ENCODE measurements at places on chromosomes 16 and 17.

- no peak for DNase-seq
These were observed at the start of gene KRT33B for GRCh38 chr17:41369713-41370112. KRT33B (minus strand) TSS chr17:41369813; CDS start chr17:41369750, 63 bp downstream.

DNA sequence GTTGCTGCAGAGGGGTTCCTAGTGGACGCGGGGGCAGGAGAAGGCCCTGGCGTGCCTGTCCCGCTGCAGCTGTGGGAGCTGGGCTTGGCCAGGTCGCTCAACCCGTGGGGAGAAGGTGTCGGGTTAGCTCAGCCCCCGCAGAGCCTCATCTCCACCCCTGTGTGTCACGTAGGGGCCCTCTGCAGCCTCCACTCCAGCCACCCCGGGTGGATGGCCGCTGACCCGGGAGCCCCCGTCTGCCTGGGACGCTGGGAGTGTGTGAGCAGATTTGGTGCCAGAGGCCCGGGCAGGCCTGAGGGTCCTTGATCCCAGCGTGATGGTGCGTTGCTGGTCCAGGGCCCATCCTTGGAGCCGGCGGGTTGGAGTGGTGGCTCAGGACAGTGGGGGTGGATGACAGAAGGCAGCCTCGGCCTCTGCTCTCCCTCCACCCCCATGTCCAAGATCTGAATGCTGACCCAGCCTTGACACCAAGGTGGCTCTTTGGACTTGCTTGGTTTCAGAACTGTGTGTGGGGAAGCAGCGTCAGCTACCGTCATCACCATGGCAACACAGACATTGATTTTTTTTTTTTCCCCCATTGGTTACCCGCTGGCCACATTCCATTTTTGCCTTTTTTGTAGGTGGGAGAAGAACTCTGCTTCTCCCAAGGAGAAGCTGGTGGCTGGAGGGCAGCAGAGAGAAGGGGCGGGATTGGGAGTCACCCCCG lies 35.7 kb downstream of the BAIAP2 start:
- DNase-seq: no peak

DNA sequence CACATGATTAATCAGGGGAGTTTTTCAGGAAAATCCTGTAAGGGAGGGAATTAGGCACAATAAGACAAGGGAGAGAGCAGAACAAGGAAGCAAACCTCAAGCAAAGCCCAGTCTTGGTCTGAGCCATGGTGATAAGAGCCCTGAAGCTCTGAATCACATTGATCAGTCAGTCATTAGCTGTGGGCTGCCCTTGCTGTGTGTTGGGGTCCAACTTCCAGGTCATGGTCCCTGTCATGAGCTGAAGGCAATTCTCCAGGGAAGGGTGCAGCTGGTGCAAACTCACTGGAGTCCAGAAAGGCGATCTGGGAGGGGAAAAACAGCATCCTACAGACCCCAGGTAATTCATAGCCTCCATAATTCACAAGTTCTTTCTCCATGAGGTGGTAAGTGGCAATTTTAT lies 89.9 kb downstream of the CYLD start:
- DNase-seq: no peak

DNA sequence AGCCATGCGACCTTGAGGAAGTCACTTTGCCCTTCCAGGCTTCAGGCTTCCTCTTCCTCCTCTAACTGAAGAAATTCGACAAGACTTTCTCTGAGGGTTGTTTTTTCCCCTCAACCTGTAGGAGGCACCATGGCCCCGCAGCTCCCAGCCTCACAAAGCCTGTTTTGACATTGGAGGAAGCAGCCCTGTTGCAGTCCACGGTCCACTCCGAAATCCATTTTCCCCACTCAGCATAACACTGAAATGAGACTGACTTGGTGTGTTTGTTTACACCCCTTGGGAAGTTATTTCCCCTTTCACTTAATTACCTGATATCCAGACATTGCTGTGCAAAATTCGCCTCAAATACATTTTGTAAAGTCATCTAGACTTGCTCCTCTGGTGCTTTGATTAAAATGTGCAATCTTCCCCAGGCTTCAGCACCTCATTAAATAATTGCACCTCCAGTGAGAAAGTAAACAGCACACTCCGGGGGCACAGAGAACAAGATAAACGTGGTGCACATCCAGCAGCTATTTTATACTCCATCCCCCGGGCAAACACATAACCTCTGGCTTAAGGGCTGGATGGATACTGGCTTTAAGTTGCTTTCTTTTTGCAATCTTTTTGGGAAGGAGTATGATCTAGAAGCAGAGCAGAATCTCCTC lies 41.4 kb upstream of the PIRT start:
- DNase-seq: no peak

DNA sequence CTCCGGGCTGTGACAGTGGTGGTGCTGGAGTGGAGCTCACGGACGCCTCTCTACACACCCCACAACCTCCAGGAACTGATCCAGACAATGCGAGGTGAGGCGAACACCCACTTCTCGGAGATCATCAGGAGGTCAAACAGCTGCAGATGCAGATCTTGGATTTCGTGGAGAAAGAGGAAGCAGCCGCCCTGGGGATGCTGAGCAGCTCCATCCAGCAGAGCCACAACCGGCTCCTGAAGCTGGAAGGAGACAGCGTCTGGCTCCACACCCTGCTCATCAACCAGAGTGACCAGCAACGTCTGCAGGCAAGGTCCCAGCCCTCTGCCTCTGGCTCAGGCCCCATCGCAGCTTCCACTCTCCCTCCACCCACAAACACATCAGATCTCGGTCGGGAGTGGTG lies 13.2 kb upstream of the SLC16A5 start:
- no peak for DNase-seq

DNA sequence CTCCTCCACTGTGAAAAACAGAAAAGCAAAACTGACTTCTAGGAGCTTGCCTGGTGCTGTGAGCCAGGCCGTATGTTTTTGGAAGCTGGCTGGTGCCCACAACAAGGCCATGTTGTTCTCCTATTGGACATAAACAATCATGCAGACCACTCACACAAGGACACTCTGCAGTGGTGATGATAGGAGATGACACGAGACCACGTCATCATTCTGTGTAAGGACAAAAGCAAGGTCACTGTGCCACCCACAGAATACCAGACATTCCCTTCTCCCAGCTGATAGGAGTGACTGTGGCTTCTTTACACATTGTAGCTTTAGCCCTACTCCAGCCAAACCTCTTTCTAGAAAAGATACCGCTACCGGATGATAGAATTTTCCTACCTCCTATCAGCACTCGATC lies 47.7 kb upstream of the LCMT1 start:
- DNase-seq: no peak

- DNase-seq: no peak
These were observed 29.9 kb downstream of the KANSL1 start for GRCh38 chr17:46163316-46163715.

DNA sequence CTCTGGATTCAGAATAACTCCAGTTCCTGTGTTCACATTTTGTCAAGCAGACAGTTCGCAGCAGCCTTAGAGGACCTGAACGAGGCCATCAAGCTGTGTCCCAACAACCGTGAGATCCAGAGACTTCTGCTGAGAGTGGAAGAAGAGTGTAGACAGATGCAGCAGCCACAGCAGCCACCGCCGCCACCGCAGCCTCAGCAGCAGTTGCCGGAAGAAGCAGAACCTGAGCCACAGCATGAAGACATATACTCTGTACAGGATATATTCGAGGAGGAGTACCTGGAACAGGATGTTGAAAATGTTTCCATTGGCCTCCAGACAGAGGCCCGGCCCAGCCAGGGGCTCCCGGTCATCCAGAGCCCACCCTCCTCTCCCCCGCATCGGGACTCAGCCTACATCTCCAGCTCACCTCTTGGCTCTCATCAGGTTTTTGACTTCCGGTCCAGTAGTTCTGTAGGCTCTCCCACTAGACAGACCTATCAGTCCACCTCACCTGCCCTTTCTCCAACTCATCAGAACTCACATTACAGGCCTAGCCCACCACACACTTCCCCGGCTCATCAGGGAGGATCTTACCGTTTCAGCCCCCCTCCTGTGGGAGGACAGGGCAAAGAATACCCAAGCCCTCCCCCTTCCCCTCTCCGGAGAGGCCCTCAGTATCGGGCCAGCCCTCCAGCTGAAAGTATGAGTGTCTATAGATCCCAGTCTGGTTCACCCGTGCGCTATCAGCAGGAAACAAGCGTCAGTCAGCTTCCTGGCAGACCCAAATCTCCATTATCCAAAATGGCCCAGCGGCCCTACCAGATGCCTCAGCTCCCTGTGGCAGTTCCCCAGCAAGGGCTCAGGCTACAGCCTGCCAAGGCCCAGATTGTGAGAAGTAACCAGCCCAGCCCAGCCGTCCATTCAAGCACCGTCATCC lies 25.9 kb downstream of the CYB561 start:
- DNase-seq: no peak

DNA sequence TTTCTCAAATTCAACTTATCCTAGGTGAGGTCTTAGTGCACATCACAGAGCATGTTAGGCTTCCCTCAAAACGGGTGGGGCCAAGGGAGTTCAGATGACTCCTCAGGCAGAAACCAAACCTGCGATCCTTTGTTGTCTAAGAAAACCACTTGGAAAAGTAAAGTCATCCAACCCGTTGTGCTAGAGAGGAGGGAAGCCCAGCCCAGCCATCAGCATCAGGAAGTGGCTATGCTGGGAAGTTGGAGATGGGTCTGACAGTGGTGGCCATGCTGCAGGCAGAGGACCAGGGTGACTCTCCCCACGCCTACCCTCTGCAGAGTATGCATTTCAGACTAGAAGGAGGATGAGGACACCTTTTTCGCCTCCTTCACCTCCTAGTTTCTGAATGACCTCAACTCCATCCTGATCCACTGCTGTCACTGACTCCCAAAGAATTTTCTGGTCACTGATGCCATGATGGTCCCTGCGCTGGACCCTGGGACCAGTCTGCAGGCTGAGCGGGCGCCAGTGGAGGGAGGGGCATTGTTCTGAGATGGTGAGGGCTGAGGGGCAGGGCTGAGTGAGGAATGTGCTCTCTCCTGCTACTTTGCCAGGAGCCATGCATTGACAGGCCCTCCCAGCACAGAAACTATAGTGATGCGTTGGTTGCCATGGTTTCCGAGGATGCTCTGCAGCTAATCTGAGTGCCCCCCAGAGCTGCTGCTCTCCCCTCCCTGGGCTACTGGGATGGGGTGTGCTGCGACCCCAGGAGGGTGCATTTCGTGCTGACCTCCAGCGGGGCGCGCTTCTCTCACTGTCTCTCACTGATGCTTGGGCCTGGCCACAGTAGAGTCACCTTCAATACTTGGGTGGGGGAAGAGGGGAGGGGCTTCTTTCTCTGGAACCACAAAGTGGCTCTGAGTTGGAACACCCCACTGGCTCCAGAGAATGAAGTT lies 20.4 kb downstream of the ALOX12B start:
- DNase-seq: no peak

GRCh38 chr17:5661491-5662125 lies 77.3 kb upstream of the NLRP1 start:
- DNase-seq: no peak

DNA sequence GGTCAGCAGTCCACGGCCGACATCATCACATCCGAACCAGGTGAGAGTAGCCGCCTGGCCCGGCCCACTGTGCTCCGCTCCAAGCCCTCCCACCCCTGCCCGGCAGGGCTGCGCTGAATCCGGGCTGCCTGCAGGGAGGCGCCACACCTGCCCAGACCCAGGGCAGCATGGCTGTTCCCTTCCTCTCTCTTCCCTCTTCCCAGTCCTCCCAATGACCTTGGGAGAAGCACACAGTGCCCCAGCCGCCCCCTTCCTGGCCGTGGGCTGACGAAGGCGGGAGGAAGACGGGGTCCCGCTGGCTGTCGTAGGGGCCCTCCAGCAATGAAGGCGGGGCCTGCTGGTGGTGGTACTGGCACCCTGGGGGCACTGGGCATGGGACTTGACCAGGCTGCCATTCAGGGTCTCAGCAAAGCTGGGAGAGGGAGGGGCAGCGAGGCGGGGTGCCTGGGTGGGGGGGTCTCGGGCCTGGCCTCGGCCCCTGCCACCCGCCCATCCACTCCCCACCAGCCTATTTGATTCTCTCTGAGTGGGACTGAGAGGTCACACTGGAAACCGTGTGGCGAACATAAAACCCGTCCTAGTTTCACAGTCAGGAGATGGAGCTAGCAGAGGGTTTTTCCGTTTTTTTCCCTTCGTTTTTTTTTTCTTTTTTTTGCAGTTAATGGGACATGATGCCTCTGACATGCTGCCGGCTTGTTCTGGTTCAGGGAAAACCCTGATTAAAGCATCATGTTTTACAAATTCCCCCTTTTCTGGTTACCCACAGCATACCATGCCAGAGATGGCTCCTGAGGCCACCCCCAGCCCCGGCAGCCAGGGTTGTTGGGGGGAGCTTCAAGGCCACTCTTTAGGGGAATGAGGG lies 50.6 kb downstream of the BAHCC1 start:
- DNase-seq: no peak

- no peak for DNase-seq
These were observed 14.5 kb upstream of the APRT start for GRCh38 chr16:88826070-88826840.

- DNase-seq: no peak
These were observed 40.4 kb upstream of the HELZ start for GRCh38 chr17:67285360-67285759.

- DNase-seq: no peak
These were observed 3.7 kb downstream of the TIMP2 start for GRCh38 chr17:78921437-78921971.

DNA sequence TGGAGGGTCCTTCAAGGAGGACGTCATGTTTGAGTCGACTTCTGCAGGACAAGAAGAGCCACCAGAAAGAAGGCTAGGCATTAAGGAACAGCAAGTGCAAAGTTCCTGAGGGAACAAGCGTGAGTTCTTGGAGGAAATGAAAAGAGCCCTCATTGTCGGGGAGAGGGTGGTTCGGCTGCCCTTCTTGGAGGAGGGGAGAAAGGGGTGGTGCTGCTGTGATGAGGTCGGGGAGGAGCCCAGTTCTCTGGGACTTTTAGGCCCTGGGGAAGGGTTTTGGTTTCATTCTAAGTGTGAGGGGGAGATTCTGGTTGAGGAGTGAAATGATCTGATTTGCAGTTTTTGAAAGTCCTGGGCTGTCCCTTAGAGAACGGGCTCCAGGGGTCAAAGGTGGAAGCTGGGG lies 4.1 kb downstream of the BICDL2 start:
- DNase-seq: no peak

- no peak for DNase-seq
These were observed 5.7 kb upstream of the MGAT5B start for GRCh38 chr17:76862494-76862893.

GRCh38 chr17:20242271-20242670 lies 225.1 kb downstream of the LGALS9B start:
- DNase-seq: no peak

GRCh38 chr16:85274501-85274900 lies 162.2 kb upstream of the CIBAR2 start:
- no peak for DNase-seq

- no peak for DNase-seq
These were observed 14.6 kb upstream of the PITPNA start for GRCh38 chr17:1577182-1577581.

GRCh38 chr17:32772453-32773025 lies 104.4 kb downstream of the MYO1D start:
- DNase-seq: no peak

- DNase-seq: no peak
These were observed 8.3 kb downstream of the TAT start for GRCh38 chr16:71568551-71568950.

DNA sequence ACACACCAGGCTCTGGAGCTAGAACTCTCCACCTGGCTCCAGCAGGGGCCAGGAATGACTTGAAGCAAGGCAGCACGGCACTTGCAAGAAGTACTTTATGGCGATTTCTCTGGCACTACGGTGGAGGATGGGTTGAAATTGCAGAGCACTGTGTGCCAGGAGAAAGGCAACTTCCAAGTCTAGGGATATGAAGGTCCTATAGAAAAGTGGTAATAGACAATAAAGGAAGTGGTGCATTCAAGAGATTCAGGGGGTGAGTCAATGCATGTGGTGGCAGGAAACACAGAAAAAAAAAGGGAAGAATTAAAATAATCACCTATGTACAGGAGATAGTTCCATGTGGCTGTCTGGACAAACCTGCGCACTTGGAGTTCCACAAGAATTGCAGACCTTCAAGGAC lies 240.3 kb upstream of the DYNLRB2 start:
- no peak for DNase-seq

Measured in activated T-cell treated with anti-CD3 and anti-CD28 coated beads for 48 hours (primary cell).